Naive thymus-derived CD4-positive, alpha-beta T cell (primary cell): ENCODE measurements at places on chromosomes 2 and 18. TPM values are rescaled to one million over a fixed set of nuclear protein-coding genes. Genes with fewer than 3 reads are reported as not detected.

DNA sequence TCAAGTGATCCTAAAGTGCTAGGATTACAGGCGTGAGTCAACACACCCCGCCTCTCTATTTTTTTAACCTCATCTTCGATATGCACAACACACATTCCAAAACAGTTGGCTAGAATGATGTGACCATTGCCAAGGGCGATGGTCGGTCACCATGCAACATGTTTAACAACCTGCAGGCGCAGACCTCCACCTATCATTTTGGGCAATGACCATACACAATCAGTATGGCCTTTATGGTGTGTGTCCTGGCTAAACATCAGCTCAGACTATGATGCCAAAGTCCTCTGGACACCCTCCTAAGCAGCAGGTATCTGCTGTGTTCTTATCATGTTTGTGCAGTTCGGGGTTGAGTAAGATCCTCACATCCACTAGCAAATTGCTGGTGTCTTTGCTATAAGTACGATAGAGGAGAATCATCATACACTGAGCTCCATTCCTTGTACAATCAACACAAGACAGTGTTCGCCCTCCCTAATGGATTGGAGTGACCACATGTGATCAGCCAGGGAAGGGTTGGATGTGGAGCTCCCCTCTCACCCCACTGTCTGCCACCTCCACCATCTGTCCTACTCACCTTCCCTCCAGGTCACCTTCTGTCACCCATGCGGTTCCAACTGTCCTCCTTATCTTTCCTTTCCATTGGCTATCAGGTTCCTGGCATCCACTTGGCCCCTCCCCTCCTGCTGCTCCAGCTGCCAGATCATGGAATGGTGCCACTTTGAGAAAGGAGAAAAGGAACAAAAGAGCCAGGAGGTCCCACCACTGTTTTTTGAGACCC lies 7.9 kb upstream of the RNF152 start:
- H3K27ac ChIP-seq, result no peak overlapping the region
- DNase-seq, result no peak
- H3K27me3 ChIP-seq, result no peaks in the 10 kb centered on the region

GRCh38 chr2:112879491-112880041 lies 31.4 kb upstream of the IL37 start:
- no peaks in the 10 kb centered on the region for H3K36me3 ChIP-seq
- H3K4me3 ChIP-seq, result no peak overlapping the region
- DNase-seq, result no peak
- no peaks in the 10 kb centered on the region for H3K4me1 ChIP-seq
- H3K27me3 ChIP-seq, result no peaks in the 10 kb centered on the region

DNA sequence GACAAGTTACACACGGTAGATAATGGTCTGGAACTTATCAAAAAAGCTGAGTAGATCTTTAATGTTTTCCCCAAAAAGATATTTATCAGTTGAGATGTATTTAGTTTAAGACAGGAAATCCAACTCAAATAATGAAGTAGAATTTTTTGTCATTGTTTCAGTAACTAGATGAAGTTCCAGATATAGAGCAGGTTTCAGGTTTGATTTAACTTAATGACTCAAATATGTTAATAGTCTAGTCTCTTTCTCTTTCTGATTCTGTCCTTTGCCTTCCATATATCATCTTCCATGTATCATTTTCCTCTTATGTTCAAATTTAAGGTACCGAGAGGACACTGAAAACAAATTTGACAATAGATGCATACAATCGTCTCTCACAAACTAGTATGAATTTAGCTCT lies 23.6 kb upstream of the DOCK10 start:
- H3K36me3 ChIP-seq, result no peaks in the 10 kb centered on the region
- no peak overlapping the region for H3K27ac ChIP-seq
- H3K4me3 ChIP-seq, result no peak overlapping the region
- H3K4me1 ChIP-seq, result peaks cover 10% of the 10 kb centered on the region

The TUBB8B gene
- total RNA-seq, result not detected

DNA sequence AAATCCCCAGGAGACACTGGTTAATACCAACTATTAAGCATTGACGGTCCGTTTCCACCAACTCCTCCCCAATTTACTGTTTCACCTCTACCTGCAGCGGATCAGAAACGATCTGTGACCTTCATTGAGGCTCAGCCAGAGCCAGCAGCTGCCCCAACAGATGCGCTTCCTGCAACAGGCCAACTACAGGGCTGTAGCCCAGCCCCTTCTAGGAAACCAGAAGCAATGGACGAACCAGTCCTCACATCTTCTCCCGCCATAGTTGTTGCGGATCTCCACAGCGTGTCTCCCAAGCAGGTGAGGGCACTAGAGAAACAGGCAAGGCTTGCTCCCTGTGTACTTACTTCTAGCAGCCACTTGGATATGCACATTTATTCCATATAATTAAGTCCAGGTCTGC lies 8.5 kb upstream of the RPE start:
- no peak overlapping the region for H3K4me3 ChIP-seq
- no peaks in the 10 kb centered on the region for H3K27me3 ChIP-seq
- no peak for DNase-seq
- no peaks in the 10 kb centered on the region for H3K36me3 ChIP-seq
- H3K4me1 ChIP-seq, result no peaks in the 10 kb centered on the region

- H3K27ac ChIP-seq, result no peak overlapping the region
- H3K4me3 ChIP-seq, result no peak overlapping the region
- no peaks in the 10 kb centered on the region for H3K27me3 ChIP-seq
Observed at GRCh38 chr2:215419113-215419512, 16.8 kb downstream of the FN1 start.
